ENCODE measurements at places on chromosomes 1 and 21.

GRCh38 chr1:61496501-61496900 is 228.4 kb downstream of the TM2D1 start:
- no peak for DNase-seq

DNA sequence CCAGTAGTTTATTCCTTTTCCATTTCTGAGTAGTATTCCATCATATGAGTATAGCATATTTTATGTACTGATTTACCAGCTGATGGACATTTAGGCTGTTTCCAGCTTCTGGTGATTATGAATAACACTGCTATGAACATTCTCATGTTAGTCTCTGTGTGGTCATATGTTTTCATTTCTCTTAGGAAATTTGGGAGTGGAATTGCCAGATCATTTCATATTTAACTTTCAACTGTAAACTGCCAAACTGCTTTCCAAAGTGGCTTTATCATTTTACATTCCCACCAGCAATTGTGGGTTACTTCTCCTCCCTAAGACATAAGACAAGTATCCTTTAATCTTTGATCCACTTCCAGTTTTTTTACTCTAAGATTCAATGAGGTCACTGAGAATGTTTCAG is 85.7 kb upstream of the RALGPS2 start:
- DNase-seq, result no peak

DNA sequence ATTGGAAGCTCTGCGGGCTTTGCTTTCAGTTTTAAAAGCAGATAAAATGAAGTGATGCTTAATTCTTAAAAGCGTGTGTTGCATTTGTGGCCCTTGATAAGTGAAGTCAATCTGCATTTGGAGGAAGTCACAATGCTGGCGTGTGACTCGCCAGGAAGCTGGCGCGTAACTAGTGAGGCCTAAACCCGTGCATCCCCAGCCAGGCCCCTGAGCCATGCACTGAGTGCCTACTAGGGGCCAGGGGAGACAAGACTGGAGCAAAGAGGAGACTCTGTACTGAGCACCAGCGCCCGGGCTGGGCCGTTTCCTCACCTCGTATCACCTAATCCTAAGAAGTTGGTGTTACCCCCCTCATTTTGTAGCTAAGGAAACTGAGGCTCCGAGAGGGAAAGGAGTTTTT is 4.6 kb upstream of the DDOST start:
- DNase-seq, result no peak

DNA sequence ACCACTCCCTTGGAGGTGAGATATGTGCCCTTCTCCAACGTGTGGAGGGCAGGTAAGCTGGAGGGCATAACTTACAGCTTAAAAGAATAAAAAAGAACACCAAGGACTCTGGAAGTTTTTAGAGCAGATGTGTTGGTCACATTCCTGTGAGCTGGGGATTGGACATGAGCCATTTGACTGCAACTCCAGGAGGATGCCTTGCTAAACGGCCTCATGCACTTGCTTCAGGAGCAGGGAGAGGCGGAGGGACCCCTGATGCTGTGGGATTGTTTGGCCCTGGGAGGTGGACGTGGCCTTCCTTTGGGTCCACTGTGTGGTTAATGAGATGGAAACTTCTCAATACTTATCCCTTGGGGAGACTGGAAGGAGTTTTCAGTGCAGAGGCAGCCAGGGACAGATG is 185.6 kb downstream of the RHOU start:
- DNase-seq, result no peak

GRCh38 chr1:24936684-24937083 is 6.6 kb upstream of the RUNX3 start:
- no peak for DNase-seq

DNA sequence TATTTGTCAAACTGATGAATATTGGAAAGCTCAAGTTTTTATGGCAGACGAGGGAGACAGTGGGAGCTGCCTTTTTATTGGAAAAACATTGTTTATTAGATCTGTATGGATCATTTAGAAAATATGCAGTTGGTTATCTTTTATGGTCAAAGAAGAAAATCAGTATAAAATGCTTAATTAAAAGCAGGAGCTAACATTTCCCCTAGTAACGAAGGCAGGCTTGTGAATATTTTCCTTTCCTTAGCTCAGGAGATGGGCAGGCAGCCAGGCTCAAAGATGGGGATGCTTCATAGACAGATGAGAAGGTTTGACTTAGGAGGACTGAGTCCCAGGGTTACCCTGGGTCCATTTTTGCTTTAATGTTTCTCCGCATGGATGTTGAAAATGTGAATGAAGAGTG is 26.0 kb downstream of the ROR1 start:
- DNase-seq, result no peak

GRCh38 chr1:167447521-167448136 is 70.7 kb downstream of the CD247 start:
- DNase-seq, result peak; percentile 92

DNA sequence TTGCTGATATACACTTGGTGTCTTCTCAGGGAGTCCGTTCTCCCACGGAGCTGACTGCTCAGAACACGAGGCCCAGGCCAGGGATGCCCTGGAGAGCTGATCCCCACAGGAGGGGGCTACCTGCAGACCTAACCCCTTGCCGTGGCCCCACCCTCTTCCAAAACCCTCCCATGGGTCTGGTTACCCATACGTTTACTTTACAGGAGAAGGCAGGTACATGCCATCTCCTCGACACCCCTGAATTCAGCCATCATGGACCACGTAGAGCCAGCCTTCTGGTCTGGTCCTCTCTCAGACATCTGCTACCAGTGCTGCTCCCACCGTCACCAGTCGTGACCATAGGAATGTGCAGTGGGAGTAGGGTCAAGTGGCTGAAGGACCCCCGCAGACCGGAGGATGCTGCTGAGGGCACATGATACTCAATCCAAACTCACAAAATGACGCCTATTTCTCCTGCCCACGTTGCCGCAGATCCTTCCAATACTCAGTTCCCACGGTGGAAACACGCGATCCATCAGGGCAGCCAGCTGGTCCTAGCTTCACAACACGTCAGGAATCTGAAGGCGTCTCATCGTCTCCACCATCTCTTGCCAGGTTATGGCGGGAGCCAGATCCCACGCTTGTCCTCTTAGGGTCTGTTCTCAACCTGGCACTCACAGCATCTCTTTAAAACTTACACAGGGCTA is 26.7 kb downstream of the PGBD5 start:
- no peak for DNase-seq

GRCh38 chr1:74715236-74715502 is 17.7 kb downstream of the CRYZ start:
- no peak for DNase-seq

GRCh38 chr1:8711873-8712412 is 105.5 kb downstream of the RERE start:
- DNase-seq, result no peak

- DNase-seq, result peak; percentile 71
These were observed 5.5 kb downstream of the PTP4A2 start for GRCh38 chr1:31932491-31933316.

- no peak for DNase-seq
These were observed 83.3 kb downstream of the CDC42BPA start for GRCh38 chr1:227234998-227235405.

- DNase-seq, result no peak
These were observed 38.5 kb downstream of the MAP3K7CL start for GRCh38 chr21:29168891-29169315.
